ENCODE measurements at places on chromosomes 1 and 21.

DNA sequence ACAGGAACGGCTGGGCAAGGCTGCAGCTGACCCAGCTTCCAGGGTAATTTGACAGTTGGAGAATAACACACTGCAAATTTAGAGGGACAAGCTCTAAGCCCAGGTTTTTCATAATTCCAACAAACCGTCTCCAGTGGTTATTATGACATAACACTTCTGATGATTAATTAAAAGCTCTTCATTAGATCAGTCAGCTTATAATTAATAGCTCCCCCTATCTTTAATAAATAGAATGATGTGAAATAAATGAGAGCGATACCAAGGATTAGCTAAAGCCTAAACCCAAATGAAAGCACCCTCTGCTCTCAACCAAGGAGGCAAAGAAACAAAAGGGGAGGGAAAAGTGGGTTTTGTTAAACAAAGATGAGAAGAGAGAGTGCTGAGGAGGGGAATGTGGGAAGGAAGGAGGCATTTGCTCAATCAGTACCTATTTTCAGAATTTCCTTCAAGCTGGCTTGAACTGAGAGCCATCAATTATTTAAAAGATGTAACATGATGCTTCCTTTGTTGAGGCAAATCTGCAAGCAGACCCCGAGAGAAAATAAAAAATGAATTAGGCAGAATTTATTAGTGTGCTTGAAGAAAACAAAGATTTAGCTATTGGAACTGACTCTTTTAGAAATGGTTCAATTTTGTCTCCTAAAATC is 221.8 kb upstream of the ESRRG start:
- DNase-seq = no peak

GRCh38 chr1:158818975-158819431 is 12.1 kb upstream of the MNDA start:
- no peak for DNase-seq

GRCh38 chr1:221868593-221869303 is 126.9 kb upstream of the DUSP10 start:
- no peak for DNase-seq

DNA sequence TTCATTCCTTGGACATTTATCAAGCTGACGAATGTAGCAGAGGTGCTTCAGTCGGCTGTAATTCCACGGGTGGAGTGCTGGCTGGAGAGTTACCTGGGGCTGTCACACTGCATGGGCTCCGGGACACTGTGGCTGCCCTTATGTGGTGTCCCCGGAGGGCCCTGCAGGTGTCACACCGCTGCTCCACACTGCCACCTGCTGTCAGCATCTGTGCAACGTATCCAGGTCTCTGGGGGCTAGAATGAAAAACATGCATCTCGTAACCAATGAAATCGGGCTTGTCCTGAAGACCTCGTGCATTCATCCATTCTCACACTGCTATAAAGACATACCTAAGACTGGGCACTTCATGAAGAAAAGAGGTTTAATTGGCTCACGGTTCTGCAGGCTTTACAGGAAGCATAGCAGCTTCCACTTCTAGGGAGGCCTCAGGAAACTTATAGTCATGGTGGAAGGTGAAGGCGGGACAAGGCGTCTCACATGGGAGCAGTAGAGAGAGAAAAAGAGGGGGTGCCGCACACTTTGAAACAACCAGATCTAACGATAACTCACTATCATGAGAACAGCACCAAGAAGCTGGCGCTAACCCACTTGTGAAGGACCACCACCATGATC is 46.7 kb upstream of the PCBP3 start:
- DNase-seq = peak; percentile 84

DNA sequence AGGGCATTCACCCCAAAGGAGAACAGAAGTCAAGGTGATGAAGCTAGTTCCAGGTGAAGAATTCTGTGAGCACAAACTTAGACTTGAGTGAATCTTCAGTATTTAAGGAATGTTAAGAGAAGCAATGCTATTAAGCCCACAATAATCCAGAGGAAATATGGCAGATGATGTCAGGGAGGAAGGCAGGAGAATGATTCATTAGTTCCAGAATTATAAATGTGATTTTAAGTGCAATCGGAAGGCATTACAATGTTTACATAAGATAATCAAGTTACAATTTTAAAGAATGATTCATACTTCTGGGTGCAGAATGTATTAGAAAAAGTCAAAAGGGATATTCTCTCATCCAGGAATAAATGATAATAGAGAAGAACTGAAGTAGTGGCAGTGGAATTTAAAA is 545.2 kb upstream of the BRINP3 start:
- no peak for DNase-seq

DNA sequence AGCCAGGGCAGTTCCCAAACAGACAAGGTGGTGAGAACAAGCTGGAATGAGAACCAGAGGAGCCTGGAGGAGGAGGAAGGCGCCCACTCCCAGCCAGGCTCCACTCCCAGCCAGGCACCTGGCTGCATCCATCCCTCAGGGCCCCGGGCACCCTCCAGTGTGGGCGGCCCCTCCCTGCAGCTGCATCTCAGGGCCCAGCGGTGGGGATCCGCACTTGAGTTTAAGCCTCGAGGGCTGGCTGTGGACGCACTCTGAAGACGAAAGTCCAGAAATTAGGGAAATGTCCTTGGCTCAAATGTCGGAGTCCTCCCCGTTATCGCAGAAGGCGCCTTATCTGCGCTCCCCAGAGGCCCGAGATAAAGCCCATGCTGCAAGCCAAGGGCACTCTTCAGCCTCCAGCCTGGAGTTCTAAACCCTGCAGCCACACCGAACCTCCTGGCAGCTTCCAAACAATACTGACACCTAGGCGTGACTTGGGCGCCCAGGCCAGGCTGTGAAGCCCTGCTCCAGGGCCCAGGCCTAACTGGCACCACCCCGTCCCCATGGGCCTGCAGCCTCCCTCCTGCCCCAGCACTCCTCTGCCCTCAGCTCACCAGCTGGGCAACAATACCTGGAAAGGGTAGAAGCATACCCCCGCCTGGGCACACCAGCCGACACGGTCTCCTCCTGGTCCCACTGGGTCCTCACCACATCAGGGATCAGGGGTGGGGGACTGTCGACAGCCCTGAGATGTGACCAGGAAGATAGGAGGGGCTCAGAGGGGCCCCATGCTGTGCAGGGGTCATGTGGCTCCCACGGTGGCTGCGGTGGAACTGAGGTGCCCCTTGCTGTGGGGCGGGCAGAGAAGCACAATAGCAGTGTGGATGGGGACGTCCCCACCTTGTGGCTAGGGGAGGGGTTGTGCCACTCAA is 184.8 kb upstream of the VAMP3 start:
- no peak for DNase-seq

DNA sequence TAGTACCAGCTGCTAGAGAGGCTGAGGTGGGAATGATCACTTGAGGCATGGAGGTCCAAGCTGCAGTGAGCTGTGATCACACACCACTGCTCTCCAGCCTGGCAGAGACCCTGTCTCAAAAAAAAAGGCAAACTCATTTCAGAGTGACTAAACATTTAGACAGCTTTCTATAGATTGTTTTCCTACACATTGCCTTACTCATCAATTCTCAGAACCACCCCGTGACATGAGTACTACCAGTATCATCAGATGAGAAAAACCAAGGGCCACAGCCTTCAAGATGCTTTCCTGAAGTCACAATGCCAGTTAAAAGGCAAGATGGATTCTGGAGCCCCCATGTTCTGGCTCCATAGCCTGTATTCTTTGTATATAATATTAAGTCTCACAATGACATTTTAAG is 22.4 kb upstream of the SMPDL3B start:
- peak; percentile 33 for DNase-seq

DNA sequence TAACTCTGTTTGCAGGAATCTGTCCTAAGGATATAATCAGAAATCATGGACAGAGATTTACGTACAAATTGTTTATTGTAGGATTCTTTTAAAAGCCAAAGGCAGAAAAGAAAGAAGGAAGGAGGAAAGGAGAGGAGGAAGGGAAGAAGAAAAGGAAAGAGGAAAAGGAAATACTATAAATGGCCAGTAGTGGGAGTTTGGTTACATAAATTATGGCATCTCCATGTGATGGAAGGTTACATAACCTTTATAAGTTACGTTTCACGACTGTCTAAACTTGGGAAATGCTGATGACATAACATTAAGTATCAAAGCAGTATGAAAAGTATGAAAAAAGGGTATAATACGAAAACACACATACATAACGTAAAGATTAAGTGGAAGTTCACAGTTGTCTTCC is 39.0 kb downstream of the SMYD2 start:
- DNase-seq = no peak

- DNase-seq = no peak
These were observed 1.4 kb upstream of the SUCO start for GRCh38 chr1:172531412-172532182.

GRCh38 chr21:35854281-35854680 is 206.0 kb downstream of the SETD4 start:
- no peak for DNase-seq

GRCh38 chr1:1244192-1244811 is 2.2 kb downstream of the C1QTNF12 start:
- DNase-seq = no peak

DNA sequence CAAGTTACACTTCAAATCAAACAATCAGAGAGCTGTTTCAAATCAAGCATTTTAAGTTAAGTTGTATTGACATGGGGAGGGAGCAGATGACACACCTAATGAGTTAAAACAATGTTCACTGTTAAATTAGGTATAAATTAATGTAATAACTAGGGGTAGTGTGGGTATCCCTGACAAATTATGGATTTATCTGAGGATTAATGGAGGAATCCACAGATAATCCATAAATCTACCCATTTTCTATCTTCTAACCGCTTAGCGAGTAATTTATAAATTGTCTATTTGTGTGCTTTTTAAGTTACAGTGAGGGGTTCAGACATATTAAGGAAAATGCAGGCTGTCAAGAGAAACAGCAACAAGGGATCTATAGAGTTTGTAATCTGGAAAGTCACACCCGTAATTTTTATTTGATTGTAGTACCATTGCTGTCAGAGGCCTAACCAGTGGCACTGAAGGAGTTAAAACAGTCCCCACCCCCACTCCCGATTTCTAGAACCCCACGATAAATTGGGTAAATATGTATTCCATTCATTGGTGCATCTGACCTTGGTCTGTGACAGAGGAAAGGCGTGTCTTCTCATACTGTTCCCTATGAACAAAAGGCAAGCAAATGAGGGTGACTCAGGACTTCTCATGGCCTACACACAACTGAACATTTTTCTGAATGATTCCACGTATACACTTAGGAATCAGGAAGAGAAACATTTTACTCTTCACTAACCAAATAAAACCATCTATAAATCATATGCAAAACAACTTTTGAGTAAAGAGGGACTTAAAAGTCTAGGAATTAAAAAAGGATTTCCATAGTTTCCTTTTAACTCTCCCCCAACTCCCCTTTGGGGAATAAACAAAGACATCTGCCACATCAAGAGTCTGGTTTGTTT is 7.4 kb downstream of the IRF2BP2 start:
- DNase-seq = peak; percentile 55

DNA sequence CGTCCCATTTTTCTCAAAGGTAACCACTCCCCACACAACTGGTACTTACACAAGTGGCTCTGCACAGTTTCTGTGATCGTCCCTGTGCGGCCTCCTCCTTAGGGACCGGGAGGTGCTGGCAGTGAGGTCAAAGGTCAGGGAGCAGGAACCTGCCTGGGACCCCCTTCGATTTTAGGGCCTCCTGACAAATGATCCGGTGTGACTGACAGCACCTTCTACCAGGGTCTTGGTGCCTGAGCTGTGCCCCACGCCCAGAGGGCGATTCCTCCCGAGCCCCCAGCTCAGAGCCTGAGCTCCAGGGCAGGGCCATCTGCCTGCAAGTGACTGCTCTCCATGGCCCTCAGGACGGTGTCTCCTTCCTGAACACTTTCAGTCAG is 11.8 kb upstream of the TMEM240 start:
- no peak for DNase-seq

GRCh38 chr1:202687798-202688197 is 22.5 kb downstream of the SYT2 start:
- no peak for DNase-seq

GRCh38 chr1:6273380-6273891 is 12.5 kb upstream of the GPR153 start:
- no peak for DNase-seq

- no peak for DNase-seq
These were observed 56.0 kb upstream of the TRAPPC10 start for GRCh38 chr21:43956019-43956669.

DNA sequence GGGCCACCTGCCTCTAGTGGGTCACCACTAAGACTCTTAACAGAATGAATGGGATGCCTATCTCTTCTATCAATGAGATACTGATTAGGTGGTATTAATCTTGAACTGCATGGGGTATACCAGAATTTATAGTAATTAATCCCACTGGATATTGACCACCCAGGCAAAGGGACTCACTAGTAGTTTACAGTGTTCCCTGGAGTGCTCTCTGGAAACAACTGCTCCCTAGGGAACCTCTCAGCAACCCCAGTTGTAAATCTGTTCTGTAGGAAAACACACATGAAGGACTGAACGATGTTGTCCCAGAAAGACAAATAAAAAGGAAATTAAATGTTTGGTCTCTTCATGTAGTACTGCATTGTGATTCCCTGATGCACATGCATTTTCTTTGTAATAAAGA is 430.5 kb downstream of the HLX start:
- DNase-seq = no peak

GRCh38 chr1:161223805-161224694 is 622 bp upstream of the APOA2 start:
- no peak for DNase-seq

DNA sequence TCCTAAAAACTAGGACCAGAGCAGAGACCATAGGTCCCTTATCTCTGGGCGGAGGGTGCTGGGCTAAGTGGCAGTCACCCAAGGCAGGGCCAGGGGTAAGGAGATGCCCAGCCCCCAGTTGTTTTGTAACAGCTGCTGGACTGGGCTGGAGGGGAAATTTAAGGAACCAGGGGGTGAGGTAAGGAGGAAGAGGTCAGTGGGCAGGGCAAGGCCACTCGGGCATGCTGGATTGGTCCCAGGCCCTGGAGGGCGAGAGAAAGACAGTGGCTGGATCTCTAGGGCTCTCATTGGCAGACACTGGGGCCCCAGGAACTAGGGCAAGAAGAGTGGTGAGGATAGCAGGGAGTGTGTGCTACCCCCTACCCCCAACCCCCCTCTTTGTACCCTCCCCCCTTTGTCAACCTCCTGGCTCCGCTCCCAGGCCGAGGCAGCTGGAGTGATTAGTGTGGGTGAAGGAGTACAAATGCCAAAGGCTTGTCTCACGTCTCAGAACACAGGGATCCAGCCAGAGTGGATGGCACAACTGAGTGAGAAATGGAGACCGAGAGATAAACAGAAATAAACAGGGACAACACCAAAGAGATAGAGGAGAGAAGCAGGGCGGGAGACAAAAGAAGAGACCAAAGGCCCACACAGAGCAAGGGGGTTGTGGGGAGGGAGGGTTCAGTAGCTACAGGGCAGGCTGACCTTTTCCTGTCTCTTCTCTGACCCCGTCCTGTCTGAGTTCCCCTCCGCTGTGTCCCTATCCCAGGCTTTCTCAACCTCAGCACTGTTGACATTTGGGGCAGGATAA is 20.5 kb upstream of the THRAP3 start:
- no peak for DNase-seq

- DNase-seq = no peak
These were observed 9.4 kb downstream of the PEA15 start for GRCh38 chr1:160214481-160215140.

DNA sequence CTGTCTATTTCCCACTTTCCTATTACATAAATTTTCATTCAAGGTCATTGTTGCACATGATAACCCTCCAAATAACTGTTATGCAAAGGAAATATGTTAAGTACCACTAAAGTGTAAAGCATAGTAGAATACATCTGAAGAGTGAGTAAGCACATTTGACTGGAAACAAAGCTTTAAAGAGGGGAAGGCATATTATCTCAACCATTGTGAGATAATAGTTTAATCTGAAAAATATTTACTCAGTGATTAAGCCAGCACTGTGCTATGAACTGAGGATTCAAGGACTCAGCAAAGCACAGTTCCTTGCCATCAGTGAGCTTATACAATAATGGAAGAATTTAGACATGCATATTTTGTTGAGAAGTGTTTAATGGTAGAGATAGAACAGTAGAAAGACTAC is 127.4 kb downstream of the HMCN1 start:
- no peak for DNase-seq

All from CD4-positive, alpha-beta T cell treated with Interleukin-2 at 100 ng/mL for 4 hours (primary cell).